Germinal center (tissue), 1 donor: ENCODE measurements at places on chromosomes 6 and 20.
A peak's percentile ranks its signal among the peaks of the same experiment; 100 is the strongest.

GRCh38 chr6:135163440-135163738 is 17.7 kb upstream of the MYB start:
- DNase-seq = peak; percentile 37

DNA sequence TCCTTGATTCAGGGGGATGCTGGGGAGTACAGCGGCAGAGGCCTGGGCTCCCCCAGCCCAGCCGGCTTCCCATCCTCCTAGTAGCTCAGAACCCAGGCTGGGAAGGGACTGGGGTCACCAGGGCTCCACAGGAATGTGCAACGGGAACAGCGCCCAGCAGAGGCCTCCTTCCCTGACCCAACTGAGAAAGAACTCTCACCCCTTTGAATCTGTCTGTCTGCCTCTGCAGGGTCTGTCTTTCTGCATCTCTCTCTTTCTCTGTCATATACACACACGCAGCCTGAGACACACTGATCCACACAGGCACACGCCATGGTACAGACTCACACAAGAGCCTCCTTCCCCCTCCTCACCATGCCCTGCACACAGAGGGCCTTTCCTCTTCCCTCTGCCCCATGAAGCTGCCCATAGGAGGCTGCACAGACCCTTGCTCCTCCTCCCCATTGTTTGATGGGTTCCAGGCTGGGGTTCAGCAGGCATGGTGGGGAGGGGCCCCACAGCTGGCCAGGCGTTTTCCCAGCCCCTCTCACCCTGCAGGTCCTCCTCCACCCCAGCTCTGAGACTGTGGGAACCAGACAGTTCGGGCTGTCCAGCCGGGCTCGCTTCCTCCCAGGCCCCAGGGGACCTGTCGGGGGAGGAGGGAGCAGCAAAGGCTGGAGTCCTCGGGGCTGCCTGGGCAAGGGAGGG is 2.8 kb downstream of the FOXS1 start:
- no peak for DNase-seq

DNA sequence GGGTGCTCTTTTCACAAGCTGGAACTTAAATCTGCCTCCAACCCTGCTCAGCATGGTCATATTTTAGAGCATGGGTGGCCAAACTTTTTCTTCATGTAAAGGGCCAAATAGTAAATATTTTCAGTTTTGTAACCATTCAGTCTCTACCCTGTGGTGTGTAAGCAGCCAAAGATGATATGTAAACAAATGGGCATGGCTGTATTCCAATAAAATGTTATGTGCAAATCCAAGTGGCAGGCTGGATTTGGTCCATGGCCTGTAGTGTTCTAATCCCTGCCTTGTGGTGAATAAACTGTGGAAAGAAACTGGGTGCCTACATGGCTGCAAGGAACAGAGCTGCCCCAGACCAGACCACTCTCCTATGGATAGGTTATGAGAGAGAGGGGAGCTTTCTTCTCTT is 32.7 kb downstream of the OGFRL1 start:
- no peak for DNase-seq

DNA sequence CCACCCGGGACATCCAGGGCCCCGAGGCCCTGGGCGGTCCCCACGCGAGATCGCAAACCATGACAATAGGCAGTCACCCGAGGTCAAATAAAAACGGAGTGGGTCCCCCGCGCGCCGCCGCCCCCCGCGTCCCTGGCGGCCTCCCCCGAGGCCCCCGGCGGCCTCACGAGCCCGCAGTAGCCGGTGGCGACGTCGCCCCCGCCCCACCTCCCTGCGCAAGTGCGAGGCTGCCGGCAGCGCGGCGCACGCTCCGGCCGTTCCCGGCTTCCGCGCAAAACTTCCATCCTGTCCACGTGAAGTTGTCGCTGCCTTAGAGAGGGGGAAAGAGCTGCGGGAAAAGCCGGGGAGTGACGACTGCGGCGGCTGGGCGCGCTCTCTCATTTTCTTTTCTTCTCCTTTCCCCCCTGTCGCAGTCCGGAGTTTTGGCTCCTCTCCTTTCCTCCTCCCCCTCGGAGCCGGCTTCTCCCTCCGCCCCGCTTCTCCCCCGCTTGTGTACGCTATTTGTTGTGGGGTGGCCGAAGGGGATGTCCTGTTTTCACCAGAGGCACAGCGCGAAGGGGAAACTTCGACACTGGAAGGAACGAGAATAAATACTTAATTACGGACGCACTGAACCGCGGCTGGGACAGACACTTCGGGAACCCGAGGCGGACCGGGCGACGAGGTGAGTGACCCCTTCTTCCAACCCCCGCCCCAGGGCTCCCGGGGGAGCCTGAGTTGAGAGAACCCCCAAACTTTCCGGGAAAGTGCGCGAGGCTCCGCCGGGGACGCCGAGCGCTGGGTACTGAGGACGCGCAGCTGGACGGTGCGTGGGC is at the start of gene EYA4:
TSS of gene EYA4 (plus strand) at position 272 of the 815 bp plus-strand sequence. CDS start 33,424 bp downstream, outside the sequence.
- peak; percentile 2 for DNase-seq

DNA sequence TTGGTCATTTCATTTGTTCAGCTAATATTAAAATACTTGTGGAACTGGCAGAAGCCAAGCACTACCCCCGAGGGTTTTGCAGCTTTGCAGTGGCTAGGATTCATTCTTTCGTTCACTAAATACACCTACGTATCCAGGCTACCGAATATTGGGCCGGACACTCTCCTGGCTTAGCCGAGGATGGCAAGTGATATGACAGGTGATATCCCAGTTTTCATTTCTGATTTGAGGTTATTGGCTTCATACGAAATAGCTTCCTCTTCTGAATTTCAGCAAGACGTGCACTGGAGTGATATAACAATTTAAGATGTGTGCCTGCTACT is 536 bp upstream of the MTFR2 start:
- peak; percentile 13 for DNase-seq

DNA sequence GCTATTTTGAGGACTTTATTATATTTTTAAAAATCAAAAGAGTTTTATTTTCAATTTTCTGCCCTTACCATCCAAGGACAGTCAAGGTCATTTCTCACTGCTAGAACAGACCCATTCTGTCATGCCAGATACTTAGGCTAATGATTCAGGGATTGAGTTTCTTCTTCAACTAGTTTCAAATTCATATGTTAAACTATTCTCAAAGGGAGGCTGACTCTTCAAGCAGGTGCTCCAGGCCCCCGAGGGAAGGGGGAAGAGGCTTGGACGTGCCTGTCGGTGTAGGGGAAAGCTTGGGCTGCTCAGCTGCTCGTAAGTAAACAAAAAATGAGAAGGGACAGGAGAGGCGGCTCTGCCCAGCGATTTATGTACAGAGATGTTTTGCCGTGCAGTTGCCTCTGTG is 69.4 kb upstream of the MYLIP start:
- DNase-seq = no peak

GRCh38 chr20:54345821-54346220 is 129.6 kb upstream of the DOK5 start:
- no peak for DNase-seq

DNA sequence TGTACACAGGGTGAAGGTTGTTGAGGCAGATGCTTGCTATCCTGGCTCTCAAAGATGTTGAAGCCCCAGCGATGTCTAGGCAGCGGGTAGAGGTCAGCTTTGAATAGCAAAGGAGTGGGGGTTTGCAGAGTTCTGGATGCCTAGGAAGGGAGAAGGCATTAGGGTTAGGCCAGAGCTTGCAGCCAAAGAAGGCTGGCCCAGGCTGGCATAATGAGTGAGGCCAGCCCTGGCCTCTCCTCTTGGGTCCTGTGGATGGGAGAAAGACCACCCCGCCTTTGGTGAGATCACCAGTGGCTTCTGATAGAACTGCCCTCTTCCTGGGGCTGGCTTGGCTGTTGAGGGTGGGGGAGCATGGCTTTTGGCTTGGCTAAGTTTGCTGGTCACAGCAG is 406 bp upstream of the WFDC5 start:
- no peak for DNase-seq

DNA sequence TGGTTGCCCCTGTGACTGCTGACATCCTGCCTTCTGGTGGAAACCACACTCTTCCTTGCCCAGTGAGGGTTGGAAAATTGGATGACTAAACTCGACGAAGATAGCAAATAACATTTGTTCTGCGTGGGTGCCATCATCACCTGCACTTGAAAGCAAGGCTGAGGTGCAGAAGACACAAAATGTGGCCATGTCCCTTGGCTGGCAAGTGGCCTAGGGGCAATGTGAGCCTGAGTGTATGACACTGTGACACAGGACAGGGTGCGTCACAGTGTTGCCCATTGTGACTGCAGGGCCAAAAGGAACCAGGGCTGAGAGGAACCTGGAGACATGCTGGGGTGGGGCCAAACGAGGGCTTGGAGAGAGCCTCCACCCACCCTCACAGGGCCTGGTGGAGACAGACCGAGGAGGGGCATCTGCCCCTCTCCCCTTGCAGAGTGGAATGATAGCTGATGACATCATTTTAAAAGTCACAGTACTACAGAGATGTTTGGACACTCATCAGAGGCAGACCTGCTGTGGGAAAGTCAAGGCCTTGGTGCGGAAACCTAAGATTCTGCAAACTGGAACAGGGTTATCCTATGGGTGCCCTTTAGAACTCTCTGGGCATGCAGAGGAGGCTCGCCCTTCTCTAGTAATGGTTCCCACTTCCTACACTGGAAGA is 12.8 kb upstream of the HLA-F start:
- no peak for DNase-seq

DNA sequence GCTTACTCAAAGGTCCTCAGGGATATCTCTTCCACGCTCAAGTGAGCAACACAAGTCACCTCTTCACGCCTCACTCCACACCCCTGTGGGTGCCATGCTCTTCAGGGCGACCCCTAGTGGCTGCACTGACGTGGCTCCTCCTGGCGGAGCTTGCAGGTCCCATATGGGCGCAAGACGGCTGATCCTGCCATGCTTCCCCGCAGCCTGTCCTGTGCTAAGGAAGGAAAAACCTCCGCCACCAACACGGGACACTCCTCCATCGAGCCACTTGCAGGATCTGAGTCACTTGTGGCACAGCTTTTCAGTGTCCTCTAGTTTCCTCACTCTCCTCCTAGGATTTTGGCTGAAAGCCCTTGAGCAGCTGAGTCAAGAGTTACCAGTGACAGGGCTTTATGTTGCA is 90.7 kb downstream of the KHDC1L start:
- peak; percentile 48 for DNase-seq

- no peak for DNase-seq
Observed at GRCh38 chr6:160861824-160862223, 129.7 kb upstream of the MAP3K4 start.

- no peak for DNase-seq
Observed at GRCh38 chr6:81475646-81476045, 276.8 kb downstream of the TENT5A start.

DNA sequence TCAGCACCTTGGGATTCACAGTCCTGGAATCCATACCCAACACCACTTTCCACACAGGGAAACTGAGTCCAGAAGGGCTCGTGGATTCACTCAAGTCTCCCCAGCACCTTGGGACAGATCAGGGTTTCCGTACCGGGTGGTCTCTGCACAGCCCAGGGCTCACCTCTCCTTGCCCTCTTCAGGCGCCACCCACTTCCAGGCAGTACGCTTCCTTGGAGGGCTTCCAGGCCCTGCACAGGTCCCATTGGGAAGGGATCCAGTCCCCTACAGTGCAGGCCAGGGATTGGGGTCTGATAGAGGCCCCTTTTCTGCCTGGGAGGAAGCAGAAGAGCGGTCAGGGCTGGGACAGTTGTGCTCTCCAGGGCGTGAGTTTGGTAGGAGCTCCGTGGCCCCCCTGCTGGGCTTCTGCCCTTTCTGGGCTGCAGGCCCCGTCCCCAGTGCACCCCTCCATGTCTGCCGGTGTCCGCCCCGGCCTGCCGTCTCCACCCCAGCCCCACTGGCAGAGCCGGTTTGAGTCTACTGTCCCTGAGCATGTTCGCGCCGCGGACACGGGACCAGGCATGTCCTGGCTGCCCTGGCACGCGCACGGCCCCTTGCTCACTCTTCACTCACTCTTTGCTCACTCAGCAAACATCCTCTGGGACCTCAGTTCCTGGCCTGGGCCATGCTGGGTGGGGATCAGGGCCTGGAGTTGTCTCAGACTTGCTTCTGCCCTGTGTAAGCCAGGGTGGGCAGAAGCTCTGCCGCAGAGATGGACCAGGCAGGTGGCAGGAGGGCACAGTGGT is 12.6 kb downstream of the SRC start:
- DNase-seq = no peak

- no peak for DNase-seq
Observed at GRCh38 chr6:149779644-149779963, 30.1 kb downstream of the PCMT1 start.

DNA sequence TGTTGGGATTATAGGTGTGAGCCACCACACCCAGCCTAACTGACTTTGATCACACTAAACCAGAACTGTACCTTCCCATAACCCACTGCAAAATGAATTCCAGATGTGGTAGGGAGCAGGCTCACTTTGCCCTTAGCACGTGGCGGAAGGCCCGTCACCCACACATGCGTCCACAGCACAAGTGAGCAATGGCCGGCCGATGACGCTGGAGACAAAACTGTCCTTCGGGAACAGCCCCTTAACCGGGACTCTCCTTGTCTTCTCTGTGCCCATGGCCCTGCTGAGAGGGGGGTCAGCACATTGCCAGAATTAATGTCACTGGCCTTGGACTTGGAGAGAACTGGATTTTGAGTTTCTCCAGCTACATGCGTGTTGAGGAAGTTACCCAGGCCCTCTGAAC is 107.2 kb downstream of the TOX2 start:
- no peak for DNase-seq

DNA sequence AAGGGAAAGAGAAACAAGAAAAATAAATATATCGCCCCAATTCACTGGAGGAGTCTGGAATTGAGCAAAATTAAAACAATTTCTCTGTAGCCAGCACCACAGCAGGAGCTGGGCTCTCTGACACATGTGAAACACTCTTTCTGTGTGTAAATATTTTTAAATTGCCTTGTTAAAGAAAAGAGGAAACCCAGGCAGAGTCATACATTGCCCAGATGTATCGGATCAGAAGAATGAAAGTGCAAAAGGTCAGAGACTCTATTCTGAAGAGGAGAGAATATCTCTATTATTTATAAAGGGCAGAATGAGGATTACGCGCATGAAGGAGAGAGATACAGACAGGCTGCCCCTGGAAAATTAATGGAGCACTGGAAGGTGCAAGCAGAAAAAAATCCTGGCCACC is 127.0 kb upstream of the MAN1A1 start:
- DNase-seq = no peak

DNA sequence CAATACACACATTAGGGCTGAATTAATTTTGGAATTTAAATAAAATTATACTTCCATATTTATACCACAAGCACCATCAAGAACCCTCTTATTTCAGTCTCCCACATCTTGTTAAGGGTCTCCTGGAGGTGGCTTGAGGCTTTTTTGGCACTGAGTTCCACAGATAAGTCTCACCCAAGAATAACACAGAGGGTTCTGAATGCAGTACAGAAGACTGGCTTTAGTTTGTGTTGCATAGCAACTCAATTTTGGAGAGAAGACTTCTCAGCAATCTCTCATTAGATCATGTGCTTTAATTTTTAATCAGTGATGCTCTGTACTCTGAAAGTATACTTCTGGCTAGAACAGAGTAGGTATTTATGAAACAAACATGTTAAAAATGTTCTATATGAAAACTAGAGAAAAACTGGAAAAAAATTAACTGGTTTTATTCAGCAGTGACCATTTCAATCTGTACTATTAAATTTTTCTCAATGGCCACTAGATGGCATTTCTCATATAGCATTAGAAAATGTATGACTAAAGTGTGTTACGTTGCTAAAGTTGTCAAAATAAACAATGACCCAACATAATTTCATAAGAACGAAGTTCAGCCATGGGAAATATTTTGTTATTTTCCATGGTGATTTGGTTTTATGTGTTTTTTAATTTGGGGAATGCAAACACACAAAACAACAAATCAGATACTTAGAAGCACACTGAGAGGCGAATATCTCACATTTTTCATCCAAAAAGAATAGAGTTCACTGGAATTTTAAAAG is 32.7 kb upstream of the MAP7 start:
- DNase-seq = no peak

GRCh38 chr6:92376691-92377090 is 1042.7 kb downstream of the EPHA7 start:
- no peak for DNase-seq

GRCh38 chr6:13710552-13711323 is 897 bp downstream of the RANBP9 start:
- peak; percentile 42 for DNase-seq
